ENCODE measurements at places on chromosomes 16 and 17. TPM values are rescaled to one million over a fixed set of nuclear protein-coding genes. Genes with fewer than 3 reads are reported as not detected.

DNA sequence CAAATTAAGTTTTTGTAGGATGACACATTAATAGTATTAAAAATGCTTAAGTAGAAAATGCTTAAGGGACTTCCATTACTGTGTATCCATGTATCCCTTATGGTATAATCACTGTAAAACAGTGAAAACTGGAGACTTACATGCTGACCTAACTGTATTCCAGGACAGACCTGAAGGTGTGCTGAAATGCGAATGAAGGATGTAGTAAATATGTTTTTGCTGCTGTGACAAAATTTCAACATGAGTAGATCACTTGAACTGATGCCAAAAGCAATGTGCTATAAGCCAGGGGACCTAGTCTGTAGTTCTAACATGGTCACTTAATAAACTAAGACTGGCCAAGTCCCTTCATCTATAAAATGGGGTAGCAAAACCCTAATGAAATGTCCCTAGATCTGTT, 142.0 kb upstream of the CORO6 start:
- no peak for DNase-seq

- DNase-seq = no peak
These were observed 1.1 kb downstream of the TOX3 start for GRCh38 chr16:52545898-52546266.

DNA sequence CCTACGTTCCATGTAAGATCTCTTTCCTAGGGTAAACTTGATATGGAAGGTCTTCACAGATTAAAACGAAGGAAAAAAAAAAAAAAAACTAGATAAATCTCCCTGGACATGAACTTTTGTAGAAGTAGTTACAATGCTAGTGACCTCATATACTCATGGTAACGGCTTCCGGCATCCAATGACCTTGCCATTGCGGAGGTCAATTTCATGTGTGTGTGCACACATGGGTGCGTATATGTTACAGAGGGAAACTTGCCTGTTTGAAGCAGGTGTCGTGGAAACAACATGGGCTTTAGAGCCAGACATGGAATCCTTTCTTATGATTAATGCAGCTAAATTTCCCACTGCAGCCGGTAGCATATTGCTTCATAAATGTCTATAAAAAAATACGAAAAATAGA, 435.5 kb downstream of the MAF start:
- no peak for DNase-seq

GRCh38 chr17:45973946-45974859, 24.8 kb upstream of the STH start:
- no peak for DNase-seq

DNAI2 gene
- total RNA-seq = not detected

- DNase-seq = no peak
These were observed 31.3 kb downstream of the PLCG2 start for GRCh38 chr16:81810361-81810760.

DNA sequence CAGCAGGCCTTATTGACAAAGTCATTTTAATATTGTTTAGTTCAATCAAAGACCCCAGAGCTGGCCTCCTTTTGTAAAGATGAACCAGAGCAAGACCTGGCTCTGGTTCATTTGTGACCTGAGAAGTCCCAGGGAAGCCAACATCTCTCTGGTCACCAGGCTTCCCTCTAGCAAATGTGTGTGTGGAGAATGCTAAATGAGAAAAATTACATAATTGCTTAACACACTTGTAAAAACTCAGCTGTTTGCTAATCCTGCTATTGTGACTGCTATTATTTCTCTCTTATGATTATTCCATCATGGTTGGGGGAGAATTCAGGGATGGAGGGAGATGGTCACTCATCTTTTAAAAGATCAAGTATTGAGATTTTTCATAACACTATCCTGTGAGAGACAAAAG, 94.3 kb upstream of the CLEC3A start:
- no peak for DNase-seq

TBC1D3C gene
- total RNA-seq = 0.18 TPM

DNA sequence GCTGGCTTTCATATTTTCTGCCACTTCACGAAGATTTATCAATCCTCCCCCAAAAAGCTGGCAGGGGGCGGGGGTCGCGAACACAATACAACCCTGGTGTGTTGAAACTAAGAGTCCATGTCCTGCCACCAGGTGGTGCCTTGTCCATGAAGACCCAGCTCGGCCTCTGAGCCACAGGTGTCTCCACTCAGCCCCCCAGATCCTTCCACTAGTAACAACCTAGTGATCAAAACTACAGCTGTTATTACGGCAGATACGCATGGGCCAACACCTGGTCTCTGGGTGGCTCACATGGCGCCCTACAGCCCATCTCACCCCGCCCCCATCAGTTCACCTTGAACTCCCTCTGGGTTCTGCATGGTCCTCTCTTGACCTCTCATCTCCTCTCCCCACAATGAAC, 27.7 kb downstream of the USP7 start:
- DNase-seq = no peak

PRDM7 gene
- not detected for total RNA-seq

RDM1 gene
- total RNA-seq = not detected

All from left lobe of liver (tissue), 2 donors.